ENCODE measurements at places on chromosomes 12 and 14. TPM values are rescaled to one million over a fixed set of nuclear protein-coding genes. Genes with fewer than 3 reads are reported as not detected.
A peak's percentile ranks its signal among the peaks of the same experiment; 100 is the strongest.

DNA sequence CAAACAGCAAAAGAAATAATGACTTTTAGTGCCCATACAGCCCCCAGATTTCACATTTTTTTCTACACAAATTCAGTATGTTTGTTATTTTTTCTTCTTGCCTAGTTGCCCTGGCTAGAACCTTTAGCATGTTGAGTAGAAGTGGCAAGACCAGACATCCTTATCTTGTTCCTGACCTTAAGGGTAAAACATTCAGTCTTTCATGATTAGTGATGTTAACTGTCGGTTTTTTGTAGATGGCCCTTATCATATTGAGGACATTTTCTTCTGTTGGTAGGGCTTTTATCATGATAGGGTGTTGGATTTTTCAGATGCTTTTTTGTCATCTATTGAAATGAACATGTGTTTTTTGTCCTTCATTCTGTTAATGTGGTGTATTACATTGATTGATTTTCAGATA, 17.1 kb downstream of the IRAK3 start:
- no peak for DNase-seq

- no peak for DNase-seq
These were observed 5.0 kb downstream of the KCNA1 start for GRCh38 chr12:4914720-4915119.

DNA sequence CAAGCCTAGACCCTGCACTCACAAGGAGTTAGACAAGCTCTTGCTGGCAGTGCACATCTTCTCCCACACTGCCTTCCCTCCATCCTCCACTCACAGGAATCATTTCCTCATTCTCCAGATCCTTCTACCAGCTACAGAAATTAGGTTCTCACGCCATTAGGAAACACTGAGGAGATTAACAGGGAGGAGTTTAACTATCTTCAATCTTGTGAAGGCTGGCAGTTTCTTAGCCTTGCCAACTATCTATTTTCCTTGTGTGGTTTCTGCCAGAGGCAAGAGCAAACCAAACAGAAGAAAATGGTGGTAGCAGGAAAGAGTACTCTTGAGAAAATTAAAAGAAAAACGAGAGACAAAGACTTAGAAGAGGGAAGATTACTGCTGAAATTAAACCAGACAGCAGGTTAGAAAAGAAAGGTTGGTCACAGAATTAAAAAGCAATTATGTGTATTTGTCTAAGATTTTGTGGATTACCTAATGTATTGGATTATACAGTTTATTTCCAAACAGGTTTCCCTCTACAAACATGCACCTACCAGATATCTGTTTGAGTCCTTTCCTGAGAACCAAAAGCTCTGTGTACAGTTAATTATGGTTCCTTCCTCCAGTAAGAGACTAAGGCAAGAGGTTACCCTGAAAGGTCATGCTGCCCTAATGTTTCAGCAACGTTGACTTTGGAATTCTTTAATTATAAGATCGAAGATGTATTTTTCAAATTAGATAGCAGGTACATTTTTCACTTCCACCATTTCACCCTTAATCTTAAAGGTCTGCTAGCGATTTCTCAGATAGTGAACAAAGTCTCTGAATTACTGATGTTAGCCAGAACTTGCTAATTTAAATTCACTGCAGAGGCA, 5.0 kb downstream of the RERG start:
- peak; percentile 14 for DNase-seq

DNA sequence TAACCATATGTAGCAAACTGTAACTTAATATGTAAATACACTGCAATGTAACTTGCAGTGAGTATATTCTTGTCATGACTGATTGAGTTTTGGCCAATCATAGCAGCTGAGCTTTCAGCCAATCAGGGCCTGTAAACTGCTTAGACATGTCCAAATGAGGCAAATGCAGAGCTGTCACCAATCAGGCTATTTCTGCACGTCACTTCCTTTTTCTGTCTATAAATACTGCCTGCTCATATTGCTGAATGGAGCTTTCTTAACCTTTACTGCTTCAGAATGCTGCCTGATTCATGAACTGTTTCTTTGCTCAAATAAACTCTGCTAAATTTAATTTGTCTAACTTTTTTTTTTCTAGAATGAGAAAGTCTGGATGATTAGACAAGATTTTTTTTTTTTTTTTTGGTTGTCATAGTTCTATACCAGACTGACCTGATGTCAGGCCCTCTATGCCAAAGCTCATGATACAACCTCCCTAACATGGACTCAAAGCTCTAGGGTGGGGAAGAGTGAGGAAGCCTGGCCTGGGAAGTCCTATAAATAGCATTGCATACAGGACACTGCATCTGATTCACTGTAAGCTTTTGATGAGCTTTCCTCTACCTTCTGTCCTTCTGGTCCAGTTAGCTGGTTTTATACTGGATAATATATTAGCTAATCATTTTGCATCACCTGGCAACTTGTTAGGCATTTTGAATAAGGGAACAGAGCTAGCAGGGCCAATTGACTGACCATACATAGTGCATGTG, 12.0 kb downstream of the MGP start:
- DNase-seq: no peak

- DNase-seq: no peak
These were observed 50.8 kb downstream of the RPS6KA5 start for GRCh38 chr14:91009501-91010152.

FGF23 gene
- polyA plus RNA-seq: not detected

GRCh38 chr12:70334742-70335141, 31.3 kb upstream of the KCNMB4 start:
- no peak for DNase-seq

DNA sequence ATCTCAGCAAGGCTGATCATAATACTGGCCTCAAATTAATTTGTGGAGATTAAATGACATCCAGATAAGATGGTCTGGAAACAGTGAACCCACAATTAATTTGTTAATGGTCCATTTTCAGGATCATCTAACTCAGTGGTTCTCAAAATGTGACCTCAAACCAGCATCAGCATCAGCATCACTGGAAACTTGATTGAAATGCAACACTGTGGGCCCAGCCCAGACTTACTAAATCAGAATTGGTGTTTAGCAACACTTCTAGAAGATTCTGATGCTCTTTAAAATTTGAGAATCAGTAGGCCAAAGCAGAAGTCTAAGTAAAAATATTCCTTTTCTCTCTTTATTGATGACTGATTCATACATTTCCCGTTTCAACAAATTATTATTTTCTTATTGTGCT, 10.7 kb upstream of the KRT82 start:
- no peak for DNase-seq

DNA sequence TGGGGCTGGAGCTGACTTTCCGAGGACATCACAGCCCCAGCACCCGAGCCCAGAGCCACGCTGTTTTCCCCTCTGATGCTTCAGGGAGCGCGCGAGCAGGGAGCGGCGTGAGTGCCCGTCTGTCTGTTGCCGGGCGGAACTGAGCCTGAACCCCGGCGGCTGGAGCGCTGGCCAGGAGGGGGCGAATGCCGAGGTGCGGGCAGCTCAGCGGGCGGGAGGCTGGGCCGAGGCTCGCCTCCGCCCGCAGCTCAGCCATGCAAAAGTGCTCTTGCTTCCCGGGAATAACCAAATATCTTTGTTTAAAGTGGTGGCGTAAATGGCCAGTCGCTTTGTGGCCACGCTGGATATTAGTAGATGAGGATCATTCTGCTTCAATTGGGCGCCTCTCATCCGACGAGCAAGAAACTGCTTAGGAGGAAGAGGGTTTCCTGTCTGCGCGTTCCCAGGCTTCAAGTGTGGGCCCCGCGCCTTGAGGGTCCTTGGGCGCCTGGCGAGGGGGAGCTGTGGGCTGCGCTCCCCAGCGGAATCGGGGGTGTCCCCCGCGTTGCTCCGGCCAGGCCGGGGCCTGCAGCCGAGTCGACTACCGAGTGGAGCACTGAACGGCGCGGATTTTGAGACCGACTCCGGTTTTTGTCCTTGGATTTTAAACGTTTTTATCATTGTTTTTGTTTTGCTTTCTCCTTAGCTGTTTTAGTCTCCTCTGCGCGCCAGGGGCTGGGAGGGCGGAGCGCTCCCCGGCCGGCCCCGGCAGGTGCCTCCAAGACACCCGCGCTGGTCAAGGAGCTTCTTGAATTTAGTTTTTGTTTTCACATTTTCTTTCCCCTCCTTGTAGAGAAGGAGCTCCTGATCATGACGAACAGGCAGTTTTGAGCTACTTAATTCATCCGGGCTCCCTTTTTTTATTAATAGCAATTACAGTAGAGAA, 831 bp upstream of the NKX2-1 start:
- peak; percentile 64 for DNase-seq

GUCY2C gene
- not detected for polyA plus RNA-seq

GRCh38 chr12:27498761-27499160, 25.2 kb upstream of the PPFIBP1 start:
- no peak for DNase-seq

PRB2 gene
- polyA plus RNA-seq: not detected

NEUROD4 gene
- polyA plus RNA-seq: not detected

KRT78 gene
- polyA plus RNA-seq: not detected

GRCh38 chr12:22467190-22467589, 77.2 kb downstream of the C2CD5 start:
- no peak for DNase-seq

- no peak for DNase-seq
These were observed 59.8 kb upstream of the MDM1 start for GRCh38 chr12:68391937-68392336.

PTPRR gene
- polyA plus RNA-seq: 0.15 TPM

DNA sequence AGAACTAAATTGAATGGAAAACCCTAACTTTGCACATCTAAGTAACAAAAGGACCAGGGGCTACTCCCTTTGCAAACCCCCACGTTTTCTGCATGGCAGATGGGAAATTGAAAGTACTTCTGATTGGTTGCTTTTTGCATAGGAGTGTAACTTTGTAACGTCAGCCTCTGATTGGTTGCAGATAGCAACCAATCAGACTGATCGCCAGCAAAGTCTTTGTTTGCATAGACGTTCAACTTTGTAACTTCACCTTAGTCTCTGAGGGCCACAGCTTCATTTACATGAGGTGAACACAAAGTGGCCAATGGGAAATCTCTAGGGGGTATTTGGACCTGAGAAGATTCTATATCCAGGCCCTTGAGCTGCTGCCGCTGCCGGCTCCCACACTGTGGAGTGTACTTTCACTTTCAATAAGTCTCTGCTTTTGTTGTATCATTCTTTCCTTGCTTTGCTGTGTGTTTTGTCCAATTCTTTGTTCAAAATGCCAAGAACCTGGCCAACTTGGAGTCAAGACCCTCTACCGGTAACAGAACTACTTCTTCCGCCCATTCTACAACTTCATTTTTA, 102.5 kb upstream of the PRICKLE1 start:
- peak; percentile 53 for DNase-seq

SDR9C7 gene
- not detected for polyA plus RNA-seq

DNA sequence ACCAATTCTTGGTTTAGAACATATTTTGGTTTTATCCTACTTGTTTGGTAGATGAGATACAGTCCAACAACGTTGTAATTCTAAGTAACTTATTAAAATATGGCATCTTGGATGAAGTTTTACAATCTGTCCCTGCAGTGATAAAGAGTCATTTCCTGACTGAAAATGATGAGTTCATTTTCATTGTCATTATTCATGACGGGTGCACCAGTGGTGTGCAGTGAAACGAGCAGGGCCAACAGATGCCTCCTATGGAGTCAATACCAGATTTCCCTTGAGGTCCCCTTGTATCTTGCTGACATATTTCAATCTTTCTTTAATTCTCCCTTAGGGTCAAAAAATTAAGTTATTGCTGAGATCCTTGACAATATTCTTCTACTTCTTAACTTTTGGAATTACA, 438.5 kb downstream of the LRIG3 start:
- DNase-seq: no peak

MNAT1 gene
- 50.9 TPM for polyA plus RNA-seq

WNT5B gene
- 1.6 TPM for polyA plus RNA-seq

DNA sequence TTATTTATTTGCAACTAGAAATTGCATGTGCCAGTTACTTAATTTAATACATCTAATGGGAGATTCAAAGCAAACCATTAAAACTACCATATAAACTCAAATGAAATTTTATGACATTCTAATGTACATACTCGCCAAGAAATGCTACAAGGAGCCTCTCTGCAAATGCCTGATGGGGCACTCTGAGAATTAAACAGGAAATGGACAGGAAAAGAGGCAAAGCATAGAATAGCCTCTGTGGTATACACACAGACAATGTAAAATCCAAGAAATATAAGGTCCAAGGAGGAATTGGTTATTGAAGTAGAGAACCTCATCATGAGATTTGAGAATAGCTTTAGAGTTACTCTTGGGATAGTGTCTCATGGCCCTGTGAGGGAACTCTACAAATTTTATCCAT, 41.2 kb downstream of the RAB21 start:
- no peak for DNase-seq

DNAJC22 gene
- 18.0 TPM for polyA plus RNA-seq

DNA sequence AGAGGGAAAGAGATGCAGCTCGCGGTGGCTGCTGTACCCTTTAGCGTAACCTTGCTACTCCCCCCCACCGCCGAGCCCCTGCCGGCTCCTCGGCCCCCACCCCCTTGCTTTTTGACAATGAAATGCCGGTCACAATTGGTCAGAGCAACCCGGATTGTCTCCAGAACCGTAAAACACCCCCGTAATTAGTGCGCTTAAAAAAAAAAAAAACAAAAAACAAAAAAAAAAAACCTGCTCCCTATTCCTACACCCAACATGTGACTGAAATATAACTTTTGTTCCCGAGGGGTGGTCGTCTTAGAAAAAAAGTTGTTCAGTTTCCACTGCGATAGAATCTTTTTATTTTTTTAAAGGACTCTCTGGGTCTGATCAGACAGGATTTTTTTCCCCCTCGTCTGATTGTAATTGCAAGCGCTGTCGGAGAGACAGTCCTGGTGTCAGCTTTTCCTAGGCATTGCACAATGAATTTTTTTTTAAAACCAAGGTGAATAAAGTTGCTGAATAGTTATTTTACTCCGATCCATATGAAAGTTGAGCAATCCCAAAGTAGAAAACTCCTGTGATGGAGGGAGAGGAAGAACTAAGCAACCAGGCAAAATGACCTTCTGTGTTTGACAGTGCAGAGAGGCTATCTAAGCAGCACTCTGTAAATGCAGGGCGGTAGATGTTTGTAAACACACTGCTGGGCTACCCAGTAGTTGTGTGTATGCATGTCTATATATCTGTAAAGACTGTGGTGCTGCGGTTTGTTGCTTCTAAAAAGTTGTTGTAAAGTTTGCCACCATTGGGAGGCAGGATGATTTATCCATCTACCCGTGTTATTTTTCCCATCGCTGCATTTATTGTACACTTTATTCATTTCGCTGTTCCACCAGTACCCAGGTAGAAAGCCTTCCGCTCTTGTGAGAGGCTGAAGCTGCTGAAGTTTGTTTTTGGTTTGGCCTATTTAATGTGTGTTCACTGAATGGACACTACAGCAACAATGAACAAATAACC, 1.1 kb downstream of the ETV6 start:
- DNase-seq: no peak

LALBA gene
- polyA plus RNA-seq: not detected

GRIP1 gene
- polyA plus RNA-seq: 2.3 TPM

DNA sequence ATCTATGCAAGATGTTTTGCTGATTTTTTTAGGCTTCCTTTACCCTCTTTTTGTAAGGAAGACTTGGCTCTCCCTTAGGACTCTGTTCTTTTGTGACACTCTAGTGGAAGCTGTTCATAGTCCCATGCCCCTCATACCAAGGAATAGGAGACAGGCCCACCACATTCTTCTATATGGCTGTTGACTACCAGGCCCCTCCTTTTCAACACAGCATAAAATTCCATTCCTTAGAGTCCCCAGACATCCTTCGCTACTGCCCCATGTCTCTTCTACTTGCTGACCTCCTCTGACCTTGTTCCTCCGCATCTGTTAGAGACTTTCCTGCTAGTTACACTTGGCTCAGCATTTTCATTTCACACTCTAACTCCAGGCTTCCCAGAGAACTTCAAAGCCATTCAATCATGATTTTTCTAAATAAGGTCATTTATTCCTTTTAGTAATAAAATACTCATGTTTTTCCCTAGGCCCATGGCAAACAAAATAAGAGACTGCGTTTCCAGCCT, 9.7 kb downstream of the PIK3C2G start:
- no peak for DNase-seq

- no peak for DNase-seq
These were observed 5.9 kb upstream of the WASHC3 start for GRCh38 chr12:102067574-102068258.
